HepG2 (cell line): ENCODE measurements at places on chromosomes 1 and 21.

DNA sequence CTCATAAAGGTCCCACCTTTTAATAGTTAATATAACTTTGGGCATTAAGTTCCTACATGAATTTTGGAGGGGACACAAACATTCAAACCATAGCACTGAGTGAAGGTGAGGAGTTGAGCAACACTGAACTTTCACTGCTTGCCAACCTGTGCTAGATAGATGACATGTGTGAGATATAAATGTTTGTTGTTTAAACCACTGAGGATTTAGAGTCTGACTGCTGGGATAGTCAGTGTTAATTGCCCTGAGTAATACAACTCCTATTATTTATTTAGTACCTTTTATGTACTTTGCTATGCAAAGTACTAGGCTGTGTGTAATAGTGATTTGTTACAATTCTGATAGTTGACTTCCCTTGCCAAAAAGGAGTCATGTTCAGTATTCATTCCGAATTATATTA is 32.4 kb upstream of the SLC16A1 start:
- H3K4me3 ChIP-seq = no peak overlapping the region
- H3K4me1 ChIP-seq = no peaks in the 10 kb centered on the region
- DNase-seq = no peak
- no peak overlapping the region for H3K27ac ChIP-seq

- H3K27me3 ChIP-seq = no peaks in the 10 kb centered on the region
- no peak overlapping the region for H3K4me3 ChIP-seq
- no peaks in the 10 kb centered on the region for H3K36me3 ChIP-seq
- no peak for DNase-seq
- no peaks in the 10 kb centered on the region for H3K4me1 ChIP-seq
Measured at GRCh38 chr1:56145581-56145980, 433.8 kb downstream of the PLPP3 start.

GRCh38 chr1:107820801-107821200 is 144.2 kb downstream of the VAV3 start:
- no peak overlapping the region for H3K27ac ChIP-seq
- no peak for DNase-seq
- H3K27me3 ChIP-seq = no peaks in the 10 kb centered on the region
- H3K36me3 ChIP-seq = no peaks in the 10 kb centered on the region
- H3K4me1 ChIP-seq = no peaks in the 10 kb centered on the region
- no peak overlapping the region for H3K4me3 ChIP-seq

DNA sequence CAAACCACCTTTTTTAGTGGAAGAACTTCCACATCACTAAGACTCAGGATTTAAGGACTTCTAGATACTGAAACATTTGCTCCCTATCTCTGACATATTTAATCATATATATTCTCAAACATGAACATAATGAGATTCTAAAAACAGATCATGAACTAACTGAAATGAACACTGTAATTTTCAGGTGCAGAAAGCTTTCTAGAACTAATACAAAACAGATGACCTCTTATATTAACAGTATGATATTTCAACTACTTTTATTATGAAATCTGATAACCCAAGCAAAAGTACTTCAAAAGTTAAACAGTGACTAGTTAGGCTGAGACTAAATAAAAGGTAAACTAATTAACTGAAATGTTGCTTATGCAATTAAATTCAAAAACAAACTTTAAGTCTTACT is 157.5 kb downstream of the COP1 start:
- no peaks in the 10 kb centered on the region for H3K36me3 ChIP-seq
- H3K4me1 ChIP-seq = no peaks in the 10 kb centered on the region
- H3K4me3 ChIP-seq = no peak overlapping the region

DNA sequence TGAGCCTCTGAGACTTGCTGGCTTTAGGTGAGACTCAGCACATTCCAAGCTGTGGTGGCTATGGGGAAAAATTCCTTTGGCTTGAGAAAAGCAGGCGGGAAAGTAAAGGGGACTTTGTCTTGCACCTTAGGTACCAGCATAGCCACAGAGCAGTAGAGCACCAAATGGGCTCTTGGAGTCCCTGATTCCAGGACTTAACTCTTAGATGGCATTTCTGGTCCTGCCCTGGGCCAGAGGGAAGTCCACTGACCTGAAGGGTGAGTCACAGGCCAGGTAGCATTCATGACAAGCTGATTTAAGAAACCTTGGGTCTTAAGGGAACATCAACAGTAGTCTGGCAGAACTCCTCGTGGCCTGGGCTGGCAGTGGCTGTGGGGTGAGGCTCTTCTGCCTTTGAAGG is 344.7 kb downstream of the DUSP10 start:
- no peaks in the 10 kb centered on the region for H3K36me3 ChIP-seq
- no peaks in the 10 kb centered on the region; the same call in 1 of the 2 replicates for H3K27me3 ChIP-seq
- no peak overlapping the region for H3K27ac ChIP-seq
- no peak for DNase-seq
- H3K4me1 ChIP-seq = no peaks in the 10 kb centered on the region

GRCh38 chr1:33777337-33777736 is 86.5 kb upstream of the HMGB4 start:
- H3K27me3 ChIP-seq = no peaks in the 10 kb centered on the region
- H3K36me3 ChIP-seq = no peaks in the 10 kb centered on the region
- H3K4me1 ChIP-seq = no peaks in the 10 kb centered on the region
- DNase-seq = no peak
- no peak overlapping the region for H3K4me3 ChIP-seq

- no peak overlapping the region for H3K4me3 ChIP-seq
- no peak overlapping the region for H3K27ac ChIP-seq
- H3K36me3 ChIP-seq = 0 out of 2 replicates have a peak, but pooled peaks cover 2% of the 10 kb centered on the region
Measured at GRCh38 chr1:219177363-219177762, 3.7 kb downstream of the LYPLAL1 start.

GRCh38 chr1:20188455-20188817 is 2.1 kb upstream of the PLA2G2C start:
- peaks cover 2% of the 10 kb centered on the region; the same call in 1 of the 2 replicates for H3K27me3 ChIP-seq
- DNase-seq = no peak
- H3K27ac ChIP-seq = no peak overlapping the region
- no peak overlapping the region for H3K4me3 ChIP-seq
- H3K36me3 ChIP-seq = no peaks in the 10 kb centered on the region

DNA sequence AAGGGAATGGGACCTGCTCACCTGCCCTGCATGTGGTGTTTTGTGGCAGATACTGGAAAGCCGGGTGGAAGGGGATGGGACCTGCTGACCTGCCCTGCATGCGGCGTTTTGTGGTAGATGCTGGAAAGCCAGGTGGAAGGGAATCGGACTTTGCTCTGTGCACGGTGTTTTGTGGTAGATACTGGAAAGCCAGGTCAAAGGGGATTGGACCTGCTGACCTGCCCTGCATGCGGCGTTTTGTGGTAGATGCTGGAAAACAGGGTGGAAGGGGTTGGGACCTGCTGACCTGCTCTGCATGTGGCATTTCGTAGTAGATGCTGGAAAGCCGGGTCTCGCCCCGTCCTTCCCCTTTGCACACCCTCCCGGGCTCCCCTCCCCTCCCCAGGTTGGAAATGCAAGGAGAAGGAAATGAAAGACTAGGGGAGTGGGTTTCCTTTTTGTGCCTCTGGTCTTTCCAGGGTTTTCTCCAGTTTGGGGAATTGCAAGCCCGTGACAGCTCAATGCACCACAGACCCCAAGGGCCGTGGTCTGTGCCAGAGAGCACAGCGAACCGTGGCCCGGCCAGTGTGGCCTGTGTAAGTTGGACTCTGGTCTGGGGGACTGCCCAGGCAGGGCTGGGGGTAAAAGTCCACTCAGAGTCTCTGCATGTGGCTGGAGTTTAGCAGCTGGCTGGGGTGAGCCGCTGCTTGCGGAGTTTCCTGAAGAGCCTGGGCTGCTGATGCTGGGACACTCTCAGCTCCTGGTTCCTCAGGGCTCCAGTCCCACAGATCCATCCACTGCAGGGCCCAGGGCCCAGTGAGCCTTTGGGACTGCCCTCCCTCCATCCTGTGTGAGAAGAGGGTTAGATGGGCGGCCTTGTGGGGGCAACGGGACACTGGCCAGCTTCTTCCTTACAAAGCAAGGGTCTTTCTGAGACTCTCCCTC is 105.5 kb downstream of the CRYAA start:
- DNase-seq = no peak
- peaks cover 14% of the 10 kb centered on the region for H3K27me3 ChIP-seq
- peak overlapping the region; percentile 41; the same call in 1 of the 2 replicates for H3K4me3 ChIP-seq
- no peak overlapping the region for H3K27ac ChIP-seq

GRCh38 chr1:60564916-60565750 is 491.6 kb upstream of the C1orf87 start:
- no peak for DNase-seq
- no peak overlapping the region for H3K4me3 ChIP-seq
- no peaks in the 10 kb centered on the region for H3K4me1 ChIP-seq
- no peaks in the 10 kb centered on the region for H3K27me3 ChIP-seq

DNA sequence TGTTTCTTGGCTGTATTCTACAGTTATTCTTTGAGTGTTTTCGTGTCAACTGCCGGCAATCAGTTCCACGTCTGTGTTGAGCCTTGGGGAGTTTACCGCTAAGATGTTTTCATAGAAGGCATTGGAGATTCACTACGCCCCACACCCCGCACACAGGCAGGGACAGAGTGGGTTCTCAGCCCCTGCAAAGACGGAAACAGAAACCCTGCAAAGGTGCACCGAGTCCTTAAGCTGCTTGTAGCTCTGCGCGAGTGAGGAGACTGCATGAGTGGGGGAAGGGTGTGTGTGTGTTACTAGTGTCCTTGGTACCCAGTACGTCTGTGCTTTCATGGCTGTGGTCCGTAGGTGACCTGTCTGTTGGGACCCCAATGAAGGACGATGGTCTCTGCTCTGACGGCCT is 1.9 kb downstream of the LHX4 start:
- peaks cover 38% of the 10 kb centered on the region for H3K4me1 ChIP-seq
- H3K27me3 ChIP-seq = peaks cover 18% of the 10 kb centered on the region
- no peak overlapping the region for H3K4me3 ChIP-seq
- no peak overlapping the region for H3K27ac ChIP-seq

- H3K27ac ChIP-seq = no peak overlapping the region
- H3K27me3 ChIP-seq = no peaks in the 10 kb centered on the region
- H3K4me3 ChIP-seq = no peak overlapping the region
- DNase-seq = no peak
- 0 out of 2 replicates have a peak, but pooled peaks cover 8% of the 10 kb centered on the region for H3K4me1 ChIP-seq
- H3K36me3 ChIP-seq = no peaks in the 10 kb centered on the region
Measured at GRCh38 chr1:19495000-19495656, 9.8 kb upstream of the CAPZB start.

DNA sequence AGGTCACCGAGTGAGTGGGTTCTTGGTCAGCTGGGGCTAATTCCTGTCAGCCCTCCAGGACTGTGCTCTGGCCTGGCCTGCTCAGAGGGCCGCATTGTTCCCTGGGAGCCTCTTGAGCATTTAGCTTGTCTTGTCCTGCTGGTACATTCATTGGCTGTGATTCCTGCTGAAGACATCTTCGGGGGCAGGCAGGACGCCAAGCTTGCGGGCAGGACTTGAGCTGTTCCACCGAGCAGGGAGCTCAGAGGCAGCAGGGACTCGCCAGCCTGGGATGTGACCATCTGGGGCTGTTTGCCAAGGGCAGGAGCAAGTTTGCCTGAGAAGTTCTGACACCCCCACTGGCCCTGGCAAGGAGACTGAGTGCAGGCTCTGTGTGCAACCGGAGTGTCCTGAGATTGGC is 7.0 kb upstream of the SLC26A9 start:
- no peak overlapping the region for H3K4me3 ChIP-seq
- no peak overlapping the region for H3K27ac ChIP-seq
- peaks cover 1% of the 10 kb centered on the region; the same call in 1 of the 2 replicates for H3K27me3 ChIP-seq
- no peak for DNase-seq

GRCh38 chr21:34938089-34938764 is 110.9 kb downstream of the RUNX1 start:
- peaks cover 41% of the 10 kb centered on the region for H3K4me1 ChIP-seq
- H3K27ac ChIP-seq = no peak overlapping the region
- H3K36me3 ChIP-seq = no peaks in the 10 kb centered on the region
- no peak overlapping the region for H3K4me3 ChIP-seq

DNA sequence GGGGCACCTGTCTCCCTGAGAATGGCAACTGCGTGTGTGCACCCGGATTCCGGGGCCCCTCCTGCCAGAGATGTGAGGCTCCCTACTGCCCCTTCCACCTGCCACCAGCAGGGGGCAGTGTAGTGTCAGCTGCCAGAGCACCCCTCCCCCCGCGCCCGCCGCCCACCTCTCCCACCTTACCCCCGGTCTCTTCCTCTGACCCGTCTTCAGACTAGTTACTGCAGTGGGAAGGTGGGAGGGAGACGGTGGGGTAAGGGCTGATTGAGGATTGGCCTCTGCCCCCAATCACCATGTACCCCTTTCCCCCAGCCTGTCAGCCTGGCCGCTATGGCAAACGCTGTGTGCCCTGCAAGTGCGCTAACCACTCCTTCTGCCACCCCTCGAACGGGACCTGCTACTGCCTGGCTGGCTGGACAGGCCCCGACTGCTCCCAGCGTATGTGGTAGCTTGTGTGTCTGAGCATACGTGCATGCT is 10.1 kb upstream of the LRRC71 start:
- H3K4me1 ChIP-seq = peaks cover 15% of the 10 kb centered on the region
- DNase-seq = peak; percentile 23
- H3K4me3 ChIP-seq = no peak overlapping the region

DNA sequence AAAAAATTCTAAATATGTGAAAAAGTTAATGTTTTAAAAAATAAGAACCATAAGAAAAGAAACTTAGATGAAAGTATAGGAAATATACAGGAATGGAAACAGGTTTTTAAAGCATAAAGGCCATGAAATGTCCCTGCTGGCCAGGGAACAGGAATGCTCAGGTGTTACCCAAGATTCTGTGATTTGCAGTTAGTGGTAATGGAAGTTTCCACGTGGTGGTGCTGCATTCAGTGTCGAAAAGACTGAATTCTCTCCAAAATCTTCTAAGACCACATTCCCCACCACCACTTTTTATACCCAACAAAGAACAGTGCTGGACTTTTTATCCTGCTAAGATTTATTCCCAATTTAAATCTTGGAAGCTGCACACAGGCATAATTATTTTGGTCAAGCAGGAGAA is 126.2 kb downstream of the PRRX1 start:
- H3K36me3 ChIP-seq = no peaks in the 10 kb centered on the region
- DNase-seq = no peak
- no peaks in the 10 kb centered on the region for H3K4me1 ChIP-seq
- H3K27me3 ChIP-seq = peaks cover 1% of the 10 kb centered on the region; the same call in 1 of the 2 replicates
- H3K27ac ChIP-seq = no peak overlapping the region

GRCh38 chr1:198444792-198445191 is 95.7 kb downstream of the ATP6V1G3 start:
- no peak for DNase-seq
- H3K27ac ChIP-seq = no peak overlapping the region
- H3K27me3 ChIP-seq = no peaks in the 10 kb centered on the region
- no peaks in the 10 kb centered on the region for H3K4me1 ChIP-seq

DNA sequence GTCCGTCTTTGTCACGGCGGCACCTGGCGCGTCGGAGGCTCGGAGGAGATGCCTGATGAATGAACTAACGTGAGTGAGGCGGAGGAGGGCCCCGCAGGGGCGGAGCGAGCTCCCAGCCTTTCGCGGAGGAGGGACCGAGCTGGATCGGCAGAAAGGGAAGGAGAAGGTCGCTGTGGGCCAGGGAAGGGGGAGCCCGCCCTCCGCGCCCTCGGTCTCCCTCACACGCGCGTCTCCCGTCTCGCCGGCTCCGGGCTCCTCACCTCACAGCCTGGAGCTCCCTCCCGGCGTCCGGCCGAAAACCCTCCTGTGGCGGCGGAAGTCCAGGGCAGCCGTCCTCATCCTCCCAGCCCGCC is 519 bp downstream of the ZNF496 start:
- H3K27ac ChIP-seq = peak overlapping the region; percentile 79
- peak overlapping the region; percentile 97 for H3K4me3 ChIP-seq
- H3K27me3 ChIP-seq = no peaks in the 10 kb centered on the region
- H3K4me1 ChIP-seq = peaks cover 38% of the 10 kb centered on the region
- peaks cover 23% of the 10 kb centered on the region for H3K36me3 ChIP-seq

GRCh38 chr1:20380616-20381035 is 90.0 kb downstream of the VWA5B1 start:
- peaks cover 21% of the 10 kb centered on the region; the same call in 2 of the 3 replicates for H3K27me3 ChIP-seq
- H3K36me3 ChIP-seq = no peaks in the 10 kb centered on the region
- no peak overlapping the region for H3K27ac ChIP-seq
- no peak for DNase-seq
